HAP-1 (cell line): ENCODE measurements at places on chromosomes 11 and 22.

DNA sequence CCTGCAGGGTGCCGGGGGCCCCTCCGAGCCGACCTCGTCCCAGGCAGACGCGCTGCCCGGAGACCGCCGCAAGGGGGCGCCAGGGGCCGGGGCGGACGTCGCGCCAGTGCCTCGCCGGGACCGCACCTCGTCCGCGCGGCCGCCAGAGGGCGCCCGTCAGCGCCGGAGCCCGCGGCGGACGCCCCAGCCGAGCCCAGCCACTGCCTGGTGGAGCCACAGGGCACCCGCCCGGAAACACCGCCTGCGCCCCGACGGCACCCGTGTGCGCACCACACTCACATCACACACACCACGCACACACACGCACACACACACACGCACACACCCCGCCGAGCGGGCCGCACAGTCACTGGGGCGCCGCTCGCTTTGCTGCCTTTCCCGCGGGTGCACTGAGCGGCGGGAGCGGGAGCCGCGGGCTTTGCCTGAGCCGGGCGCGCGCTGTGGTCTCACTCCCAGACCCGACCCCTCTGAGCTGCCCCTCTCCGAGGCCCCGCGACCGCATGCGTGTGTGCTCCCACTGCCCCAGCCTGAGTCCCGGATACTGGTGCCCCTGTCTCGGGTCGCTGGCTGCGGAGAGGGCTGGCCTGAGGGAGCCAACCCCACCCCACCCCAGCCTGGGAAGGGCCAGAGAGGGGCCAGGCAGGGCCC lies 449.3 kb downstream of the OPCML start:
- peak; percentile 27 for DNase-seq

DNA sequence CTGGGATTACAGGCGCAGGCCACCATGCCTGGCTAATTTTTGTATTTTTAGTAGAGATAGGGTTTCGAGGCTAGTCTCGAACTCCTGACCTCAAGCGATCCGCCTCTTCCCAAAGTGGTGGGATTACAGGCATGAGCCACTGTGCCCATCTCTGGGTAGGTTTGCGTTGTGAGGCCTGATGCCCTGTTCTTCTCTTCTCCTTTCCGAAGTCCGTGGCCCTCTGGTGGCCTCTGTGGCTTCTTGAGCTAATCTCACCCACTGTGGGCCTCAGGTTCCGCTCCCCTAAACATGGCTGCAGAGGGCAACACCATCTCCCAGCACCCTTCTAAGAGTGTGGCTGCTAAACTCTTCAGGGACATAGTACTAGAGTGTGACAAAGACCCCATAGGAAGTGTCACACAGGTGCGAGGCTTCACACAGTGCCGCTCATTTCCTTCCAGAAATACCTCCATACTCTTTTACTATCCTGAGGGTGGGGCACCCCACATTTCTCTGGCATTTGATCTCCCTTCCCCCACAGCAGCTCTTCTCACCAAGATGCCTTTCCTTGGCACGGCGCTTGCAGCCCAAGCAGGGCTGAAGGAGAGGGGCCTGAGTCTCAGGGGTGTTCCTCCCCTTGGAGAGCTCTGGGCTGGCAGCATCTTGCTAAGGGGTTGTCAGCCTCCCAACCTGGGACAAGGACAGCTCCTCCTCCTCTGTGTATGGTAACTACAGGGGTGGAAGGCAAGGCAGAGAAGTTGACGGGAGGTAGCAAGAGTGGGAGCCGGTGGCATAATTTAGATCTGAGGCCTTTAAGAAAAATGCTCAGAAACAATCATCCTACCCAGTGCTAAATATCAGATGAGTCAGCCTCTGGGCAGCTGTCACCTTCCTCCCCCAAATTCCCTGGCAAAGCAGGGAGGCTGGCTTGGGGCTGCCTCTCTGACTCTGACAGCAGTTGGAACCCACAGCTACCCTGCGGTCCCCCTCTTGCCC lies 6.1 kb downstream of the THY1 start:
- DNase-seq = no peak

GRCh38 chr22:17633217-17633997 lies 4.9 kb upstream of the ATP6V1E1 start:
- DNase-seq = no peak

DNA sequence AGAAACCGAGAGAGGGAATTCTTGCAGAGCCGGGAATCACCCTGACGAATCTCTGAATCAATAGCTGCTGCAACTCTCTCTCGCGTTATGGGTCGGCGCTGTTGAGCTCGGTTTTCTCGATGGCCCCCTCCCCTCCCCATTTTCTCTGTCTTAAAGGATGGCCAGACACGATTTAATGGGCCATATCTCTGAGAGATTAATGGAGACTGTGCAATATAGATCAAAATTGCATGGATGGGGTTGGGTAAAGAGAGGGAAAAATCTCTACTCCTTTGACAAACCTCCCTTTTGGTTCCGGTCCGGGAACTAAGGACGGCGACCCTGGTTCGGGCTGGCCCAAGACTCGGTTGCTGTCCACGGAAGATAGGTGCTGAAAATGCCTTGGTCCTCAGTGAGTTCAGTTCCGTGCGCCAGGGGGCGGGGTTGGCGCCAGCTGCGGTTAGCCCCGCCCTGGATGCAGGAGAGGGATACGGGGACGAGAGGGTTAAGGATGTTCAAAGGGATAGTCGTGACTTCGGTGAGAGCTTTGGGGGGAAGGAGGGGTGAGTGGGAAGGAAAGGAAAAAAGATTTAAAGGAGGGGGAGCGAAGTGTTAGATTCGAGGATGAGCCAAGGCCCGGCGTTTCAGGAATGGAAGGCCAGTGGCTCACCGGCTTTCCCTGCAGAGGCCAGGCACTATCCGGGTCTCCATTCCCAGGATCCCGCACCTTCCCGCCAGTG lies 103.6 kb upstream of the HSD17B12 start:
- DNase-seq = no peak

GRCh38 chr22:48779661-48780596 lies 1047.7 kb downstream of the BRD1 start:
- DNase-seq = no peak

DNA sequence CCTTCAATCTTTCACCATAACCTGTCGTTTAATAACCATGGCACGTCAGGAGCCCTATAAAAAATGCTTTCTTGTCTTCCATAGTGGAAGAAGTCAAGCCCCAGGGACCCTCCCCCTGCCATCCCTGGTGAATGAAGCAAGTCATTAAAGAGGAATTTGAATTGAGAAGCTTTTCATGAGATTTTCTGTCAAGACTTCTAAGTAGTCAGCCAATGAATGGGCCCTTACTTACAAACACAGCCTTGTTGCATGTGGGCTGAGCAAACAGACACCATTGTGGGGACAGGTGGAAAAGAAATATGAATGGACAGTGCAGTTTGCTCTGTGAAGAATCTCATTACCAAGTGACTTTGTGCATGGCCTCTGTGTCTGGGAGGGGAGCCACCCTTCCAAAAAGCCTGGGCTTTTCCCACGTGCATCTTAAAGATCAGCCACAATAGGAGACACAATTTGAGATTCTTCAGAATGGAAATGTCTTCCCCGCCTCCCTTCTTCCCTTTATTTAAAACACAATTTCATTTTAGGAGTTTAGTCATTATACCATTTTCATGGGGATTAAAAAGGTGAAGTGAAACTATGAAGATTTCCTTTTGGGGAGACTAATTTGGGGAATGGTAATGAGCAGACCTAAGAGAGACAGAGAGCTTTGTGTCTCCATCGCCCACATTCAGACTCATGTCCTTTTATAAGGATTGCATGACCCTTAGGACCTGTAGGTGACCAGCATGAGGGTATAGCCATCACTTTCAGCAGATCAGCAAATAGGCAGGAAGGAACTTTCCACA lies 152.0 kb downstream of the LRRC4C start:
- no peak for DNase-seq

- no peak for DNase-seq
These were observed 1.8 kb downstream of the TMEM179B start for GRCh38 chr11:62788991-62789390.

GRCh38 chr11:117256573-117256972 lies 24.1 kb downstream of the RNF214 start:
- no peak for DNase-seq

DNA sequence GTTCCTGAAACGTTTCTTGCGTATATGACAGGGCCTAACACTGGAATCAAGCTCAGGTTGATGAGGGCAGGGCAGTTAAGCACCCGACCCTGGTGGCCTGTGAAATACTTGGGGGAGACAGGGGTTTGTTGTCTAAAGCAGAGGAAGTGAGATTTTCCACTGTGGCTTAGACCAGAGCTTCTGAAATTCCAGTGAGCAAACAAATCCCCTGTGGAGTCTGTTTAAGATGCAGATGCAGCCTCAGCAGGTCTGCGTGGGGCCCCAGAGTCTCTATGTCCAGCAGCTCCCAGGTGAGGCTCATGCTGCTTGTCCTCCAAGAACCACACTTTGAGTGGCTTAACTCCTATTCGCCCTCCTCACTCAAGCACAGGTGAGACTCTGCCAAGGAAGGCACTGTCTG lies 39.1 kb upstream of the PRAME start:
- DNase-seq = no peak

GRCh38 chr11:61554172-61554988 lies 26.5 kb downstream of the SYT7 start:
- no peak for DNase-seq

GRCh38 chr22:45230026-45230721 lies 10.5 kb downstream of the KIAA0930 start:
- DNase-seq = no peak

GRCh38 chr11:123568367-123568870 lies 86.0 kb downstream of the SCN3B start:
- DNase-seq = no peak

- no peak for DNase-seq
These were observed 114.1 kb downstream of the SERGEF start for GRCh38 chr11:17898782-17899181.

DNA sequence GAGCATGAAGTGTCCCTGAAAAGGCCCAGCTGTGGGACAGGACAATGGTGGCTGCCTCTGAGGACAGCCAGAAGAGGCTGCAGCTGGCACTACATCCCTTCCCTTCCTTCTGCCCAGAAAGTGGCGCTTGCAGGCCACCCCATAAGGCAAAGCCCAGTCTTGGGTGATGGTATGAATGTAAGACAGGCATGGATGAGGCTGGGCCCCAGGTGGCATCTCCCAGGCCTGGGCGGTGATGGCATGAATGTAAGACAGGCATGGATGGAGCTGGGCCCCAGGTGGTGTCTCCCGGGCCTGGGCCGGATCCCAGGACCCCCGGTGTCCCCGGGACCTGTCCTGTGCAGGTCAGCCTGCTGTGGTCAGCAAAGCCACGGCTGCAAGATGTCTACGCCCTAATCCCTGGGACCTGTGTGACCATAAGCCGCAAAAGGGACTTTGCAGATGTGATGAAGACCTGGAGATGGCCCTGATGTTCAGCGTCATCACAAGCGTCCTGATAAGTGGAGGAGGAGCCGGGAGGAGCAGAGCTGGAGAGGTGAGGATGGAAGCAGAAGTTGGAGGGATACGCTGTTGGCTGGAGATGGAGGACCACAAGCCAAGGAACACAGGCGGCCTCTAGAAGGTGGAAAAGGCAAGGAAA lies 181.1 kb downstream of the CTTN start:
- no peak for DNase-seq

DNA sequence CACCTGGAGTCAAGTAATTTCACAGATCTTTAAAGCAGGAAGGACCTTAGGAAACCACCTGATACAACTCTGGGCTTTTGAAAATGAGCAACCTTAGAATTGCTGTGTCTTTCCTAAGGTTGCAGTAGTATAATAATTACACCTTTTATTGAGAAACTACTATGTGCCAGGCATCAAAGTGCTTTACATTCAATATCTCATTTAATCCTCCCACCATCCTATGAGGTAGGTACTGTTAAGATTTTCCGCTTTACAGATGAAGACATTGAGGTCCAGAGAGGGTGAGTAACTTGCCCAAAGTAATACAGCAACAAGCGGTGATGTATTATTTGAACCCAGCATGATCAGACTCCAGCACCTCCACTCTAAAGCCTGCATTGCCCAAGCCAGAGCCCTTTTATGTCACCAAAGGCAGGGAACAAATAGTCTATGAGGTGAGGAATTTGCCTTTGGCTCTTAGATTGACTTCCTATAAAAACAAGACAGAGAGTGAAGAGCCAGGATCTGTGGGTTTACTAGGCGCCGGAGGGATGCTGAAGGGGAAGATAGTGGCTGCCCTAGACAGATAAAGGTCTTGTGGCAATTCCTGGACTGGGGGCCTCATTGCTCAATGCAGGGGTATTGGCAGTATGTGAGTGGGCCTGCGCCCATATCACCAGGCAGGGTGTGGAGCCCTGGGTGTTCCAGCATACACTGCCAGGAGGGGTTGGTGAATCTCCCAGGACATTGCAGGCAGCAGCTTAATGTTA lies 157.1 kb downstream of the FBXO7 start:
- no peak for DNase-seq

DNA sequence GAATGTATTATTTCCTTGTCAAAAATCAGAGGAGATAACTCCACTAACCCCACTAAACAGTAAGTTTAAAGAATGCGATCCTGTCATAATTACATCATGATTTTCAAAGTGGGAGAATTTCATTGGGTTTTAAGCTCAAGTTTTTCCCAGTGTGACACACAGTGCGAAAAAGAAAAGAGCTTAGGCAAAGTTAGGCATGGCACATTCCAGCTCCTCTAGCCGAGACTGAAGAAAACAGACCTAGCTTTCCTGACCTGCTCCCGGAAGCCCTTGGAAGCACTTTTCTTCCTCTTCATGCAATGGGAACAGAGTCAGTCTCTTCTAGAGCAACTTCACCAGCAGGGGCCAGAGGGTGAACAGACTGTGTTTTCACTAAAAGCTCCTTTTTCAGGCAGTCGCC lies 76.6 kb upstream of the AKIP1 start:
- DNase-seq = no peak

- DNase-seq = no peak
These were observed 137.5 kb downstream of the LDLRAD3 start for GRCh38 chr11:36081274-36081945.
